ENCODE measurements at places on chromosomes 2 and 18.

DNA sequence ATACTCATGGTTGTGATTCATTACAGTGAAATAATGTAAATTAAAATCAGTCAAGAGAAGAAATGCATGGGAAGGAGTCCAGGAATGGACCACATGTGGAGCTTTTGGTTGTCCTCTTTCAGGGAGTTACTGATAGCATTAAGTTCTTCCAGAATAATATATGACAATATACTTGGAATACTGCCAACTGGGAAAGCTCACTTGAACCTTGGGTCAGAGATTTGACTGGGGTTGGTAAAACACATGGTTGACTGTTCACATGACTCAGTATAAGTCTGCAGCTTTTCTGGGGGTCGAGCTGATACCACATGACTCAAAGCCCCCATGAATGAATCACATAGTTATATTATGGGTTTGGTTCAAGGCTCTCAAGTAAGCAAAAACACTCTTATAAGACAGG lies 1109.0 kb upstream of the CHAC2 start:
- no peak for DNase-seq

DNA sequence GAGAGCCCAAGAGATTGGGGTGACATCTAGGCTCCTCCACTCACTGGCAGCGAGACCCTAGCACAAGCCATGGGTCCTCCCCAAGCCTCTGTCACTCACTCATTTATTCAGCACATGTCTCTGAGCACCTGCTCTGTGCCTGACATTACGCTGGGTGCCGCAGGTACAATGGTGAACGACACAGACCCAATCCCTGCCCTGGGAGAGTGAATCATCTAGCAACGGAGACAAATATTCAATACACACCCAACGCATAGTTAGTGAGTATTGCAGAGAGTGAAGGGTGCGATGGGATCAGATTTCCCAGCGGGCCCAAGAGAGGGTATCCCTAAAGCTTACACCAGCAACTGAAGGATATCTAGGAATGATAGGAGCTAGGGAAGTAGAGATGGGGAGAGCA lies 45.5 kb downstream of the ZFP36L2 start:
- DNase-seq = no peak

DNA sequence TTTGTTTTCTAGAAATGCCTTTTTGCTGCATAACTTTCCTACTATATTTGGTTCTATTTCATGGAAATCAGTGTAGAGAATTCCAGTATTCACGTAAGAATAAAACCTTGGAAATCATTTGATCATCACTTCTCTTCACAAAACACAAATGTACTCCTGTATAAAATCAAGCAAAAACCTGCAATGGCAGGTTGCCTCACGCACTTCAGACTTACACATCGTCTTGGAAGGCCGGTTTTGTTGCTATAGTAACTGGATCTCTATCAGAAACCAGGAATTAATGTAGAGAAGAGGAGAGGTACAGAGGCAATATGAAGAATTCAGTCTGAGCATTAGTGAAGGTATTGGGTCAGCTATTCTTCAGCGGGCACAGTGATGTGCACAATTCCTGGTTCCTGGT lies 370.7 kb upstream of the CYRIA start:
- DNase-seq = no peak

- DNase-seq = no peak
Observed at GRCh38 chr18:23918395-23919032, 96.0 kb upstream of the TTC39C start.

- no peak for DNase-seq
Observed at GRCh38 chr18:73479477-73479876, 611.7 kb upstream of the NETO1 start.

DNA sequence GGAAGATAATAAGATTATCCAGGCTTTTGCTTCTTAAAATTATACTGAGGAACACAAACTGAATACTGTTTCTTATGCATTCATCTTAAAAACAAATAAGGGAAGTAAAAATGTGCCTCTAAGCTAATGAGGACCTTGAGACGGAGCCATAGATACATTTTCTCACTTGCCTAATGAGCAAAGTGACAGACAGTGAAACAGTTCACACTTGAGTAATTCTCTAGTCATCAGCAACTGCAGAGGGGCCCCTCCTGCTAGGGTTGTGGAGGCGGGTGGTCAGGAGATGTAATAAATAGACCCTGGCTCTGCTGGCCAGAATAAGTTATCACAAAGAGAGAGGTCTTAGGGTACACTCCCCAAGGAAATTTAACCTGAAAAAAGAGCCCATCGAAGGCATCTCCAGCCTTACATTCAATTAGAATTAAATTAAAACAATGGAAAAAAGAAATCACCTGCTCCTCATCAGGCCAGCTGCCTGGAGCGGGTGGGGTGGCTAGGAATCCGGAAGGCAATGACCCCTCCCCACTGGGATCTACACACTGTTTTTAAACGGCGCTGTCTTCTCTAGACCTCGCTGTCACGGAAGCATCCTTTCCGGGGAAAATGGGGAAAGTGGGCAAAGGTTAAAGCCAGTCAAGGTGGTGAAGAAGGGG lies 32.6 kb upstream of the INSIG2 start:
- peak; percentile 69 for DNase-seq

DNA sequence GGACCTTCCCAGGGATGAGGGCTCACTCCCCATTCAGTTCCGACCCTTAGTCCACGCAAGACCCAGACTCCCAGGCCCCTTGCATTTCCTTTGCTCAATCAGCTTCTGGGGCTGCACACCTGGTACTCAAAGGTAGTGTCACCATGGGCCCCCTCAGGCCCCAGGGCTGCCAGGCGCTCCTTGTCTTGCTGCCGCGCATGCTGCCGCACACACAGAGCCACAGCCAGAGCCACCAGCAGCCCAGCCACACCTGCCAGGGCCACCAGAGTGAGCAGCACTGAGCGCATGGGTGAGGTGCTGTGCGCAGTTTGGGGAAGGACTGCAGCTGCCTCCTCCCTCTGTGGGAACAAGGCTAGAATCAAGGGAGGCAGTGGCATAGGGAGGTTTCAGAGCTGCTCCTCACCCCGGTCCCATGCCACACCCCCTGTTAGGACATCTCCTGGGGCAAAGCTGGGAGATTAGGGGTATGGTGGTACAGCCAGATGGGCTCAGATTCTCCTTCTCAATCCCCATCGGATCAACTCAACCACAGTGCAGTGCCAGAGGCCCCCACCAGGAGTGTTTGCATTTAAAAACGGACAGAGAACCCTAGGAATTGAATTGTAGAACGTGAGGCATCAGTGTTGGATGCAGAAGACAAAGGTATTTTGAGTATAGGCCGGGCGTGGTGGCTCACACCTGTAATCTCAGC lies 11.3 kb downstream of the PTPRN start:
- DNase-seq = no peak

GRCh38 chr2:108594132-108594981 lies 60.1 kb downstream of the LIMS1 start:
- peak; percentile 66 for DNase-seq

DNA sequence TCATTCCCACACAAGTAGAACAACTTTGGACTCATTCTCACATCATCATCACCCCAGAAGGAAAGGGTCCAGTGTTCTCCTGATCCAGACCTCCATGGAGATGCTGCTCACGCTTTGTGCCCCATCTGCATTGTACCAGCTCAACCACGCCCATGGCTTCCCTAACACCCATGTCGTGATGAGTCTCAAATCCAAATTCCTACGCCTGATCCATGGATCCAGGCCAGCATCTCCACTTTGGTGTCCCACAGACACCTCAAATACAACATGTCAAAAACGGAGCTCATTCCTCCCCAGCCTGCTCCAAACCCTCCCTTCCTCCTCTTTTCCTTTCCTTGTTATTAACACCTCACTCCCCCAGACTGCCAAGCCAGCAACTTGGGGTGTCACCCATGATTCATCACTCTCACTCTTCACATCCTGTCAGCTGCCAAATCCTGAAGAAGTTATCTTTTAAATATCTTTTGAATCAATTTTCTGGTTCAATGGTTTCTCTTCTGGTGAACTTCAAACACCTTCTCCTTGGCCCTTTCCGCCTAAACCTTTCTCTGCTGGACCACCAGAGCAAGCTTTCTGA lies 30.2 kb upstream of the FAM124B start:
- DNase-seq = no peak

GRCh38 chr18:23260926-23261590 lies 125.8 kb downstream of the CABLES1 start:
- no peak for DNase-seq

- no peak for DNase-seq
Observed at GRCh38 chr2:173299764-173300163, 54.9 kb upstream of the CDCA7 start.

DNA sequence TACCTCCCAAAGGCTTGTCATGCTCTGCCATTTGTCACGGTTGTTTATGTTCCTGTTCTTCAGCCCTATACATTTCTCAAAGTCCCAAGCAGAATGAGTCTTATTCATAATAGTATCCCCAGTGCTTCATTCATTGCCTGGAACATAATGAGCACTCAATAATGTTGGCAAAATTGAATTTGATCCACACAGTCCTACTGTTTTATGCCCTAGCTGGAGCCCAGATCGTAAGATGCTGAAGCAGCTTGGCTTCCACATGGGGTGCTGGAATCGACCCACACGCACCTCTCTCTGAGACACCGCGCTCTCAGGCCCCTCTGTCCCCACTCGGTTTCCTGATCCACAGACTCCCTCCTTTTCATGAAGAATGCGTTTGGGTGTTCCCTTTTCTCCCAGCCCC lies 245.5 kb downstream of the MYT1L start:
- no peak for DNase-seq

GRCh38 chr2:108614043-108614545 lies 79.8 kb downstream of the LIMS1 start:
- DNase-seq = no peak

GRCh38 chr2:184611361-184612085 lies 13.2 kb downstream of the ZNF804A start:
- DNase-seq = no peak

GRCh38 chr18:61225336-61225735 lies 107.9 kb upstream of the CDH20 start:
- no peak for DNase-seq

- no peak for DNase-seq
Observed at GRCh38 chr2:195534971-195535370, 122.1 kb upstream of the SLC39A10 start.

DNA sequence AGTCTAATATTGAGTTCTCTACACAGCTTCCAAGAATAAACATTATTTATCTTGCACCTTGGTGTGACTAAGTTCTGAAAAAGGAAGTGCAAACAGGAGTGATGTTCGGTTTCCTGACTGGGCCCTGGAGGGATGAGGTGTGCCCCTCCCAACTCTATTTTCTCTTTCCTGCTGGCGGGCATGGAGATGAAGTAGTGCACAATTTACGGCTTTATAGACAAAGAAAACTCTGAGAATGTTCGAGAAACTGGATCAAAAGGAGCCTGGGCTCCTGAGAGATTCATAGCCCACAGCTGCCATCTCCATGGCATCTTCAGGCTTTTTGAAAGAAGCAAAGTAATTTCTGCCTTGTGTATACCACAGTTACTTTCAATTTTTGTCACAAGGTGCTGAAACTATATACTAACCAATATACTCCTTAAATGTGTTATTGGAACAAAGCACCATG lies 22.3 kb downstream of the LRATD1 start:
- DNase-seq = no peak

- peak; percentile 50 for DNase-seq
Observed at GRCh38 chr2:136134126-136134525, 16.2 kb upstream of the CXCR4 start.

DNA sequence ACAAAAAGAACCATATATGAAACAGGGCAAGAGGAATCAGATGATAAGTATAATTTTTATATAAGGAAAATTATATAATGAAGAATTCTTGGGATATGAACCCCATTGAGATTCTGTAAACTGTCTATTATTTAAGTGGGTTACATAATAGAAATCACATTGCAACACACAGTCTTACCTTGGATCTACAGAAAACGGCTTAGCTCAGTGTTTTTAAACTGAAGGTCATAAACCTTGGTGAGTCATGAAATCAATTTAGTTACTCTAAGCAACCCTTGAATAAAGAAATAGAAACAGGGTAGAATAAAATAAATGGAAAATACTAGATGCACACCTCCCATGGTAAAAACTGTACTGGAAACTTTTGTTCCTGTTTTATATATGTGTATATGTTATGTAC lies 50.7 kb downstream of the METTL8 start:
- DNase-seq = no peak

- DNase-seq = peak; percentile 56
Observed at GRCh38 chr18:10559553-10560451, 34.0 kb downstream of the NAPG start.

- no peak for DNase-seq
Observed at GRCh38 chr2:4214444-4215205, 511.2 kb downstream of the DCDC2C start.

GRCh38 chr18:47632970-47633635 lies 297.4 kb downstream of the SMAD2 start:
- DNase-seq = no peak

- no peak for DNase-seq
Observed at GRCh38 chr2:172775319-172775718, 39.7 kb downstream of the RAPGEF4 start.

GRCh38 chr18:9057646-9058045 lies 44.9 kb upstream of the NDUFV2 start:
- DNase-seq = no peak

GRCh38 chr2:60849187-60849586 lies 32.2 kb upstream of the REL start:
- DNase-seq = no peak

DNA sequence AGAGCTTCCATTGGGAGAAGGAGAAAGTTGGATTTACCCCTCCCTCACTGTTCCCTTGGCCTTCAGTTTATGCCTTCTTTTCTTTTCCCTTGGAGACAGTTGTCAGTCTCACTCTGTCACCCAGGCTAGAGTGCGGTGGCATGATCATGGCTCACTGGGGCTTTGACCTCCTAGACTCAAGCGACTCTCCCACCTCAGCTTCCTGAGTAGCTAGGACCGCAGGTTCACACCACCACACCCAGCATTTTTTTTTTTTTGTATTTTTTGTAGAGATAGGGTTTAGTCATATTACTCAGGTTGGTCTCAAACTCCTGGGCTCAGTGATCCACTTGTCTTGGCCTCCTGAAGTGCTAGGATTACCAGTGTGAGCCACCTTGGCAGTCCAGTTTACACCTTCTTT lies 49.9 kb downstream of the SLC9A4 start:
- no peak for DNase-seq

DNA sequence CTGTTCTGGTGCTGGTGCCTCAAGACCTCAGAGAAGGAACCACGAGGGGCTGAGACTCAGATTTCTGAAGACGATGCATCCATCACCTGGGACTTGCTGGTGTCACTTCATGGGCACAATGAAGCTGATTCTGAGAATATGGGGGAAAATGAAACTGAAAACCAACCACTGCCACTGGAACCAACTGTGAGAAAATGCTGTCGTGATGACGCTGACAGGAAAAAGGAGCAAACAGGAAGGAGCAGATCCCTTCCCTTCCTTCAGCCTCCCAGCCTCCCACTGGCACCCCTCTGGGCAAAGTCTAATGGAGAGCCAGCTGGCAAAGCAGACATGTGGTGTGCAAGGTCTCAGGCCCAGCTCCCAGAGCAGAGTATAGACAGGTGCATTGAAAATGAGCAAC lies 109.7 kb downstream of the FOXI3 start:
- no peak for DNase-seq

DNA sequence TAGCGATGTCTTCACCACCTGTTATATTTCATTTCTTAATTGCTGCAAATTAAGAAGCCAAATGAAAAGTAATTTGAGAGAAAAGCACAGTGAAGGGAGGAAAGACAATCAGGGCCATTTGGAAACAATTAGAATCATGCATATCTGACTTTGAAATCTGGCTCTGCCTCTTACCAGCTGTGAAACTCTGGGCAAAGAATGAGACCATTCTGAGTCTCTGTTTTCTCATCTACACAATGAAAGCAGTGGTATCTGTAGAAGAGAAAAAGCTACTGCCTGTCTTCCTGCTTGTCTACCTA lies 334.5 kb upstream of the CYRIA start:
- no peak for DNase-seq
